ENCODE measurements at places on chromosomes 13 and 19.

- no peak for DNase-seq
These were observed 59.5 kb upstream of the FGF14 start for GRCh38 chr13:102461302-102461701.

DNA sequence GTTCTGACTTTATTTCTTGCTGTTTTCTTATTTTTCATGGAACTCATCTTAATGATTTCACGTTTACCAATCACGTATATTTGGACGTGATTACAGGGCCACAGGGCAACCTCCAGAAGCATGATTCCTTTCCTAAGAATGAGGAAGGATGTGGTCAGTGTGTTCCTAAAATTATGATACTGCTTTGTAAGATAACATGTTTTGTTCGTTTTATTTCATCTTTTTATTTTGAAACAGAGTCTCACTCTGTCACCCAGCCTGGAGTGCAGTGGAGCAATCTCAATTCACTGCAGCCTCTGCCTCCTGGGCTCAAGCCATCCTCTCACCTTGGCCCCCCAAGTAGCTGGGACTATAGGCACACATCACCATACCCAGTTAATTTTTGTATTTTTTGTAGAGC, 24.8 kb upstream of the LAIR1 start:
- no peak for DNase-seq

DNA sequence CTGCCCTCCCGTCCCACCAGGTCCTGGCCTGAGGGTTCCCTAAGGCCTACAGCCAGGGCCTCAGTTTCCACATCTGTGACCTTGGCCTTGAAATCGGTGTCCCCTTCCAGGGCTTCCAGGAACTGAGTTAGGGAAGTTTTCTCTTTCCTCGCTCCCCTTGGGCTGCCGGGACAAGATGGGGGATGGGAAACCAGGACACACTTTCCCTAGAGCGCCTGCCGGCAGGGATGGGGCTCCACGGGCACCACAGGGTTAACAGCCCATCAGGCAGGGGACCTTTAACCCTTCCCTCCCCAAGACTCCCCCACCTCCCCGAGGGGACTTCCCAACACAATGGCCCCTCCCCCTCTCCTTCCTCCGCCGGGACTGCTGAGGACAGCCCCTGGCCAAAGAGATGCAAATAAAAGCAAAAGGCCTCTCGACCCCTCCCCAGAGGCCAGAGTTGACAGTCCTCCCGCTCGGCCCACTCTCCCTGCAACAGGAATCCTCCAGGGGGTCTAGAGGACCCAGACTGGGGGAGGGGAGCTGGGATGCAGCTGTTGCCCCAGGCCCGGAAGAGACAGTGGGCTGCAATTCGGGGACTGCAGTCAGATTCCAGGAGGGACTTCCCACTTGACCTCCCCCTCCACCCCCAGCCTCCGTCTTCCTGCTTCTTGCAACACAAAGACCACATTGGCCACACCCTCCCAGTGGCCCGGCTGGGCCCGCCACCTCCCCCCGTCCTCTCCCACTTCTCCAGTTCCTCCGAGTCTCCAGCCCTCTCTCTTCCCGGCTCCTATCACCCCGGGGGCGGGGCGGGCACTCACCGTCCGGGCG, 3.4 kb downstream of the BBC3 start:
- DNase-seq = peak; percentile 66

DNA sequence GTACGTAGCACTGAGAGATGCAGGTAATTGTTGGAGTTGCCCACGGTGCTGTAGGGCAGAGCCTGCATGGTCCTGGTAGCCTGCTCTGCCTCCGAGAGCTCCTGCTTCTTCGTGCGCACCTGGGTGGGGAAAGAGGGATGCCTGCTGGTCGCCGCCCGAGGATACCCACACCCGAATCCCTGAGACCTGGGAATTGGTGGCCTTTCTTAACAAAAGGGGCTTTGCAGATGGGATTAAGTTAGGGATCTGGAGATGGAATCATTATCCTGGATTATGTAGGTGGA, 9.4 kb downstream of the C3 start:
- no peak for DNase-seq

DNA sequence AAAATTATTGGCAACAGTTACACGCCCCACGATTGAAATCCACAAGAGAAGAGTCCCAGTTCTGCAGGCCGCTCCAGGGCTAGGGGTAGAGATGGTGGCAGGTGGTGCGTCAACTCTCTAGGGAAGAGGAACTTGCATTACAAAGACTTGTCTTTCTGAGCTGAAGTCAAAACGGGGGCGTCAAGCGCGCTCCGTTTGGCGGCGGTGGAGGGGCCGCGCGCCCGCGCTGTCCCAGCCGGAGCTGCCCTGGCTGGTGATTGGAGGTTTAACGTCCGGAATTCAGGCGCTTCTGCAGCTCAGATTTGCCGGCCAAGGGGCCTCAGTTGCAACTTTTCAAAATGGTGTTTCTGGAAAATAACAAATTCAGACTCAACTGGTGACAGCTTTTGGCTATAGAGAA, 38.9 kb downstream of the SOX1 start:
- no peak for DNase-seq

- no peak for DNase-seq
These were observed 509.9 kb upstream of the GPC6 start for GRCh38 chr13:92716749-92717148.

- DNase-seq = no peak
These were observed 632.8 kb upstream of the SPRY2 start for GRCh38 chr13:80973721-80974120.

DNA sequence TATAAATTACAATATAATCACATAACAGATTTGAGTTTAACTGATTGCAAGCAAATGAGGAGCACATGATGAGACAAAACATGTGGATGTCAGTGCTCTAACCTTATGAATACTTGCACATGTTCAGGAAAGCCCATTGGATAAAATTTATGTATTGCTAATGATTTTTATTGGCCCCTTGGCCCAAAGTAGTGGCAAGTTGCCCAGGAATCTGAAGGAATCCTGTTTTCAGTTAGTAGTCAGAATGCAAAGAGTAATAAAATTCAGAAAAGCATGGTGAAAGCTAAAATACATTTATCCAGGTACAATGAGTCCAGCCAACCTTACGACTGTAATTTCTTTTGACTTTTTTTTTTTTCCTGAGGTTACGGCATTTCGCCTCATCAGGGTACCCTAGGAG, 1539.4 kb downstream of the EFNB2 start:
- DNase-seq = no peak
